ENCODE measurements at places on chromosomes 7 and 10.
A peak's percentile ranks its signal among the peaks of the same experiment; 100 is the strongest.

GRCh38 chr7:11127988-11128387, 154.3 kb downstream of the PHF14 start:
- no peak for DNase-seq

GRCh38 chr7:23963461-23964165, 253.6 kb downstream of the STK31 start:
- no peak for DNase-seq

DNA sequence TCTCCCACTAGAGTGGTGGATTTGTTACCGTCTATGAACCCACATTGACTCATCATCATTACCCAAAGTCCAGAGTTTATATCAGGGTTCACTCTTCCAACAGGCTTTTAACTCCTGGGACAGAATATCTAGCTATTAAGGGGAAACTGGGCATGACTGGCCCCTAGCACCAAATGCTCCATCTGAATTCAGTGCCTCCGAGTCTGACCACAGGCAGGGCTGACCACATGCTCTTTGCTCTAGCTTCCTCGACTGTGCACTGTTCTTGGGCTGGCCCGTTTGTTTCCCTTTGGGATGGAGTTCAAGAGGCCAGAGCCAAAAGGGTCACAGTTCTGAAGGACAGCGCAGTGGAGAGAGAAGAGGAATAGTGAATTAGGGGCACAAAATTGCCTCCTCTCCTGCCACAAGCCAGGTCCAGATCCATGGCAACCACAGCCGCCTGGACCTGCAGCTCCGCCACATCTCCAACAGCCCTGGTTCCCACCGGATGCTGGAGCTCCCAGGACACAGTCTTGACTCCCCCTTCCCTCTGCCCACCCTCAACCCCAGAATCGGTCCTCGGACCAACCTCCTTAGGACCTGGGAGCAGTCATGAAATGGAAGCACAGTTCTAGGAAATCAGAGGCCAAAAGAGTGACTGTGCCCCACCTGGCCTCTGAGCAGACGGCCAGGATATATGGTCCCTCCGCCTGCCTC, 16.2 kb downstream of the CAMK2G start:
- DNase-seq = no peak

DNA sequence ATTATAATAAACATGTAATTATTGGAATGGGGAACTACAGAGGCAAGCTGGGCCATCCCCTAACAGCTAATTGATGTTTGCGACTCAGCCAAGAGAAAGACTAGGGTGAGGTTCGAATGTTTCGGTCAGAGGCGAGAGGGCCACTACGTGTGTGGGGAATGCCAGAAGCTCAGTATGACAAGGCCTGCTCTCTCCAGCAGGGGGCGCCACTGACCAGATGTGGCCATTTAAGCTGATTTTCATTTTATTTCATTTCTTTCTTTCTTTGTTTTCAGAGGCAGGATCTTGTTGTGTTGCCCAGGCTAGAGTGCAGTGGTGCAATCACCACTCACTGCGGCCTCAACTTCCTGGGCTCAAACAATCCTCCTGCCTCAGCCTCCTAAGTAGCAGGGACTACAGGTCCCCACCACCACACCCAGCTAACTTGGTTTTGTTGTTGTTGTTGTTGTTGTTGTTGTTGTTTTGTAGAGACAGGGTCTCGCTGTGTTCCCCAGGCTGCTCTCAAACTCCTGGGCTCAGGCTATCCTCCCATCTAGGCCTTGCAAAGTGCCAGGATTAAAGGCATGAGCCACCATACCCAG, 38.1 kb downstream of the TMEM130 start:
- peak; percentile 44 for DNase-seq

- DNase-seq = peak; percentile 44
These were observed 142.5 kb upstream of the TCERG1L start for GRCh38 chr10:131453721-131454634.
